ENCODE measurements at places on chromosomes 2 and 18.

- no peak for DNase-seq
Measured at GRCh38 chr18:56659111-56659510, 8.0 kb downstream of the WDR7 start.

DNA sequence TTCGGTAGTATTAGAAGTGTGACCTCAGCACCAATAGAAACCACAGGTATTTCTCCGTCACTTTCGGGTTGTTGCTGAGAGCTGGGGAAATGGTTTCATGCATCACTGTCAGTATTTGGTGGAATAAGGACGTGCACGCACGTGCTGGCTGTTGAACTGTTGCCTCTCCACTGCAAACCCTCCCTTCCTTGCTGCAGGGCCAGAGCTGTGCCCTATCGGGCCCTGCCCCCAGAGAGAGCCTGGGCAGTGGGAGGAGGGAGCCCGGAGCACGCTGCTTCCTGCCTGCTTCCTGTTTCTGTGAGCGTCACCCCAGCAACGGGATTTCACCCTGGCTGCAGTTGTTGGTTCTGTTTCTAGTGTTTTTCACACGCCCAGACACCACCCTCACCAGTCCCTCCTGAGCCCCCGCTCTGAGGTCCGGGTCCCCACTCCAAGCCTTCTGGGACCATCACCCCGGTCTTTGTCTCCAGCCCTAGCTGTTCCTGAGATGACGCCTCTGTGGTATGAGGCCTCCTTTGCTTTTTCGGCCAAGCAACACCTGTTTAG lies 47.4 kb downstream of the LRRFIP1 start:
- peak; percentile 68 for DNase-seq

GRCh38 chr2:46338674-46339073 lies 41.5 kb downstream of the EPAS1 start:
- no peak for DNase-seq

- no peak for DNase-seq
Measured at GRCh38 chr2:85810371-85811179, 56.8 kb downstream of the ATOH8 start.

DNA sequence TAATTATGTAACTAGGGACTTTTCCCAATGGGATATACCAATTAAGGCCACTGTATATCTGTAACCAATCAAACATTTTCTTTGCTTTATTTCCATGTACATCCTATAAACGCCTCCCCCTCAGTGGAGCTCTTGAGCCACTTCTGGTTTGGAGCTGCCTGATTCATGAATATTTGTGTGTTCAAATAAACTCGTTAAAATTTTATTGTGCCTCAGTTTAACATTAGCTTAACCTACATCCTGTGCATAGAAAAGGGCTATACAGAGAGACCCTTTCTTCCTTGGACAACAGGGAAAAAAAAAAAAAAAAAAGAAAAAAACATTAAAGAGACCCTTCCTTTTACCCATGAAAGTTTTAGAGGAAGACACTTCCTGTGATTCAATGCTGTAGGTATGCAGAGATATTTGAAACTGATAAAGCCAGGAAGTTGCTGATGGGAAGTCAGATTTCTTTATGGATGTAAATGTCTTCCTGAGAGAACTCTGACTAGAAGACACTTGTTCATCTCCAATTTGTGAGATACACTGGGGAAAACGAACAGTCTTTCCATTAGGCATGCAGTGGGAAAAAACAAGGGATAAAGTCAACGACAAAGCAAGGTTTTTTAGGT lies 614.6 kb upstream of the SOX11 start:
- DNase-seq = no peak

- DNase-seq = no peak
Measured at GRCh38 chr2:238570926-238571325, 144.2 kb downstream of the ASB1 start.

DNA sequence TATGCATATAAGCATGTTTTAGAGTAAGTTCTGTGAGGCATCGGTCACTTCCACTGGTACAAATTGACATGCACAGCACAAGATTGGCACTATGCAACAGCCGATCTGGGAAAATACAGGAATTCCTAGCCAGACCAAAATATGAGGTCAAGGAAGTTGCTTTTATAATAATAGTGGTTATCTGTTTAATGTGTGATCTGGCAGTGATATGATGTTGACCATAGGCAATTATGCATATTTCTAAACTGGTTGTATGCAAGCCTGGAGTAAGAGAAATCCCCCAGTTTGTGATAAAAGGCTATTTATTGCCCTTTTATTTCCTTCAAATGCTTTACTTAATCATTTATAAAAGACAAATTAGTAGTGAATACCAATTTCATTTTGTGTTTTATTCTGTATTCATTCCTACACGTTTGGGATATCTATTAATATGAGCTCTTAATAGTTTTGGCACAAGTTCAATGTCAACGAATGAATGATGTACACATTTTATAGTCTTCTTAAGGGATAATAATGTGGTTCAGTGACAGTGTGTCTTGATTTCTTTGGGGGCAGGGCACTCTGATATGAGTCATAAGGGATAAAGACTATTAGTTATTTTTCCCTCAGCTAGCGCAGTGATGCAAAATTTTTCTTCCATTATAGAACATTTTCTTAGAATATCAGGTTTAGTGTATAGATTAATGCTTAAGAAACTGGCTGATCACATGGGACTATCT lies 34.7 kb upstream of the ZEB2 start:
- DNase-seq = no peak

DNA sequence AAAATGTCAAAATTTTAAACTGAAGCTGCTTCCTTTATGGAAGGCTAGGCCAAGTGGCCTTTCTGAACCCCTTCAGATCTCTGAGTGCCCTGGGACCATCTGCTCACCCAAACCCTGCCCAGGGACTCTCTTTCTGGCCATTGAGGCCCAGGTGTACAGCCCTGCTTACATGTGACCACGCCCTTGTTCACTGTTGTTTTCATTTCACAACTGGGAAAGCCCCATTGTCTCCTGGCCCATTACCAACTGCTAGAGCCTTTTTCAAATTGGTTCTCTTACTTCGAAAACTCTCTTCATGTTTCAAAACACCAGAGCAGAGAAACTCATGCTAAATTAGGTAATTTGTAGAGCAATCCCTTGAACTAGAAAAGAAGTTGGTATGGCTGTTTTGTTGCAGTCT lies 219.5 kb upstream of the TANK start:
- no peak for DNase-seq

GRCh38 chr2:173161040-173161439 lies 85.4 kb downstream of the MAP3K20 start:
- DNase-seq = no peak

DNA sequence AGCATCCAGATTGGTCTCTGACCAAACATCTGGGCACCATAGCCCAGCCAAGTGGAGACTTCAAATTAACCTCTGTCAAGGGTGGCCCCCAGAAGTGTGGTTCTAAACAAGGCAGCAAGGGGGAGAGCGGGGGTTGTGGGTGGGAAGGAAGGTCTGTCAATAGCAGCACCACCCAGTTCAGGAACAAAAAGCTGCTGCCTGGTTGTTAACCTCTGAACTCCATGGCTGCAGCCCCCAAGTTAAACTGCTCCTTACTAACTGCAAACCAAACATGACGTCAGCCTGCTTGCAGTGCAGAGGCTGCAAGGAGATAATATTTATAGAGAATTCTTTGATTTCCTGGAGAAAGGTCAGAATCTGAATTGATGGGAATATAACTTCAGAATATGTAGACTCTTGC lies 76.5 kb downstream of the ARL4C start:
- no peak for DNase-seq

DNA sequence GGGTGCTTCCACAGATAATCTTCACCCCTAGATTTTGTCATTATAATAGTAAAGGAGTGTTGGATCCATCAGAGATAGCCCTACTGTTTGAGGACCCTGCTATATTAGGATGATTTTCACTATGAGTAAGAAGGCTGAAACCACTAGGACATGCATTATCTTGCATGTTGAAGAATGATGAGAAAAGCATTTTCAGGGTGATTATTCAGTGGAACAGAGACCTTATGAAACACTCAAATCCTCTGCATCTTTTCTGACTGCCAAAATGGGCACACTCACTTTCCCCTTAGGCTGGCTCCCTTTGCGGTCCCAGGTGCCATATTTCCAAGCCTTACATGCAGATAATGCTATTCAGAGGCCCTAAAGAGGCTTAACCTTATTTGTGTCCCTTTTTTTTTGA lies 296.9 kb downstream of the RND3 start:
- DNase-seq = no peak

DNA sequence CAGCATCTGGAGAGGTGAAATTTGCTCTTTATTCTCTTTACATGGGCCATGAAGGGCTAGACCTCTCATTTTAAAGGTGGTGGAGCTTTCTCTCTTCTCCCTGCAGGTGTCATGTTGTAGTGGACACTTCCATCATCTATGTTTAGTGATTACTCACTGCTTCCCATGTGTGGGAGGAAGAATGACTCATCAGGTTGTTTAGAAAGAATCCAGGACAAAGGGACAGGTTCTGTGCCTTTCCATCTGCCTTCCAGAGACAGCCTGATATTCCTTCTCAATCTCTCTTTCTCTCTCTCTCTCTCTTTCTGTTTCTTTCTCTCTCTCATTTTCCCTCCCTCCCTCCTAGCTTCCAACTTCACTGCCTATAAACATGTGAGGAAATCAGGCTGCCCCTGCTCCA lies 38.7 kb downstream of the SCG2 start:
- no peak for DNase-seq

- peak; percentile 9 for DNase-seq
Measured at GRCh38 chr18:67417864-67418523, 98.5 kb downstream of the DSEL start.

GRCh38 chr2:71865391-71865965 lies 282.2 kb downstream of the CYP26B1 start:
- DNase-seq = no peak

DNA sequence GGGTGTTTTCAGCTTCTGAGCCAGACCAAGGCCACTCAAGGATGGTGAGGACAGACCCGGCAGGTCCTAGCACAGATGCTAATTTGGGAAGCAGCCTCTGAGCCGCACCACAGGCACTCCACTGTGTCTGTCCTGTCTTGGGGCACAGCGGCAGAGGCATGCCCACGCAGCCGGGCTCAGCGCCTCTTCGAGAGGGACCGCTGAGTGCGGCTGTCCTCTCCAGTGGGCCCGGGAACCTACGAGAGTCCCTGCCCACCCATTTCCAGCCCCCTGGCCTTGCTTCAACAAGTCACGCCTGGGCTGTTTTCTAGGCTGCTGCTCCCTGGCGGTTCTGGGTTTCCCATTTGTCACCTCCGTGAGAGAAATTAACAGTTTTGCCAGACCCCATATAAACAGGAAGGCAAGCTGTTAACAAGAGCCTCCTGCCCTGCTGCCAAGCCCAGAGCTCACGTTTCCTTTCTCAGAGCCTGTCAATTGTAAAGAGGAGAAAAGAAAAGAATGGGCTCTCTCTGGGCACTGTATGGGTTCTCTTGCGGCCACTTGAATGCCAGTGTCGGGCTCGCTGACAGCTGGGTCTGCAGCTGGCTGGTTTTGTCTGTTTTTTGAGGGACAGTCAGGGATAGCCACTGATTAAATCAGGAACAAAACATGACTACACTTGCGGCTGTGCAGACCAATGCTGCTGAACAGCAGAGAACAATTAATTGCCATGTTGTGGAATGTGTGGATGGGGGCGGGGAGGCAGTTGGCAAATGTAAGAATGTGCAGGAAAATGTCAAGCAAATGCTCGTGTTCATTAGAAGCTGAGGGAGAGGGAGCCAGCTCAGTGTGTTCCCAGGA lies 30.6 kb downstream of the TMEM17 start:
- no peak for DNase-seq

DNA sequence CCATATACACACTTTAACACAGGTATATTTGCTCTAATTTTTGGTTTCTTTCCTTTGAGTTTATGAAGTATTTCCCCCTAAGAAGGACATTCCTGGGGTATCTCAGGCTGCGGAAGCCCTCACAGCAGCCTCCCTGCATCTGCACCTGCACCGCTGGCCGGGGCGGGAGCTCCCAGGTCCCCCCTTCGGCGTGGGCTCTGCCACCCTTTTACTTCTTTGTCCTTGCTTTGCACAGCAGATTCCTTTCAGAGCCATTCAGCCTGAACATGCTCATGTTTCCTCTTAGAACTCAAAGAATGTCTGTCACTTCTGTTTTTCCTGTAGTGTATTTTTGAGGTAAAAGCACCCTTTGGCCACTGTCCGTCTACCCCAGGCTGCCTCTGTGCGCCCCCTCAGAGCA lies 146.5 kb downstream of the SNTG2 start:
- DNase-seq = no peak

DNA sequence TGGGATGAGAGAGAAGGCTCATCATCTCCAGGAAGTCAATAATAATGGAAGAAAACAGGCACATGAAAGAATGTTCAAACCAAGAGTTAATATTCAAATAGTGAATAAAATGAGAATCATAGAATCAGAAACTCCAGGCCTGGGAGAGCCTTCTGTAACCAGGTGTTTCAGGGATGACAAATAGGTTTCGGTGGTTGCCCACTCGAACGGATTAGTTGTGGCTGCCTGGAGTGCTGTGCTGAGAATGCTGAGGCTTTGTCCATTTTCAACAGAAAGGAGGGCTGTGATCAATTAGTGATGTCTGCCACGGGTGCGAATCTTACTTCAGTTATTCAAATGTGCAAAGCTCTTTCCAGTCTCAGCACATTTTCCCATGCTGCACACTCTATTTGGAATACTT lies 227.3 kb downstream of the INSIG2 start:
- no peak for DNase-seq

DNA sequence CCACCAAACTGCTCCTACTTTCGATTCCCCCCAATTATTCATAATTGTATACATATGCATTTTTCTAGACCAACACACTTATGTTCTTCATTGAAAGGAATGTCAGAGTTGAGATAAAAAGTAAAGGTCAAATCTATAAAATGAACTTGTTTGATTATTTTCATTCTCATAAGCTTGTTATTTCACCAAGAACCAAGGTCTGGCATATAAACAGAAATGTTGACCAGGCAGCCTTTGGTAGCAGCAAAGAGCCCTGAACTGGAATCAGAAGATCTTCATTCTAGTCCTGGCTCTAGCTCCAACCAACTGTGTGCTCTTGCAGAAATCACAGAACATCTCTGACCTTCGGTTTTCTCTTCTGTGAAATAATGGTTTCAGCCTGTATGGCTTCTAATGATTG lies 42.9 kb downstream of the RBKS start:
- DNase-seq = no peak

DNA sequence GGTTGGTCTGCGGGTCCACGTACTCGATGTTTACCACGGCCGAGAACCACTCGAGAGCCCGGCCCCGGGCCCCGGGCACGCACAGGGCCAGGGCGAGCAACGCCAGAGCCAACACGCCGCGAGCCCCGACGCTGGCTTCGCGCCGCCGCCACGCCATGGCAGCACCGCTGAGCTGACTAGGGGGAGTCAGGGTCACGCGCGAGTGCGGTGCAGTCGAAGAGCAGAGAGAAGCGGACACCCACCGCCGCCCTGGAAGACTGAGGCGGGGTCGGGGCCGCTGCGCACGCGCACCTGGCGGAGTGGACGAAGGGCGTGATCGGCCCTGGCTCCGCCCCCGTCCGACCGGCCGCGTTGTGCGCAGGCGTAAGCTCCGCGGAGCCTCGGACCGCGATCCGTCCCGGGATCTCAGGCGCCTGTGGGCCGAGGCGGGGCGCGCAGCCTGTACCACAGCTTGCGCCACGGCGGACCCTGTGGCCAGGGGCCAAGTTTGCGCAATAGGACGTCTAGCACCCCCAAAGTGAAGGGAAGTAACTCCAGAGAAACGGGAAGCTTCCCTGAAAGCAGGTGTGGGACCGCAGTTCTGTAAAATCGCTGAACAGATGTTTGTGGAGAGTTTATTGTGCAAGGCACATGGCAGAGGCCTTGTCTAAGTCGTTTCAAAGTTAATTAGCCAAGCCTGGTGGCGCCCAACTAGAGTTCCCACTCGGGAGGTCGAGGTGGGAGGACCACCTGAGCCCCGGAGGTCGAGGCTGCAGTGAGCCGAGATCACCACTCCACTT lies at the start of gene RNF149:
Gene RNF149 (minus strand): TSS at position 270 of the 779 bp plus-strand sequence. CDS start 113 bp downstream, at position 157.
- peak; percentile 84 for DNase-seq

All from stimulated activated CD8-positive, alpha-beta memory T cell treated with anti-CD3 and anti-CD28 coated beads, Interleukin-15, amount 100 ng/mL, for 4 hours (primary cell).